Osteoblast (primary cell): ENCODE measurements at places on chromosomes 11 and 22. TPM values are rescaled to one million over a fixed set of nuclear protein-coding genes. Genes with fewer than 3 reads are reported as not detected.

Gene KRTAP5-7
- total RNA-seq = 0.36 and 0.59 TPM in 2 replicates

Gene CSRP3
- not detected in 2 replicates for total RNA-seq

Gene IGSF9B
- under 0.01 and 0.36 TPM in 2 replicates for total RNA-seq

Gene DRD4
- under 0.01 TPM in 1 of 2 replicates, not detected in the other for total RNA-seq

Gene CDC45
- 0.72 and 1.5 TPM in 2 replicates for total RNA-seq

Gene CADM1
- 71.6 and 86.5 TPM in 2 replicates for total RNA-seq

Gene POU2AF1
- total RNA-seq = not detected in 2 replicates

Gene F2
- total RNA-seq = not detected in 2 replicates

Gene ADORA2A
- total RNA-seq = 0.72 and 1.2 TPM in 2 replicates

Gene CABP7
- not detected in 2 replicates for total RNA-seq

Gene ARHGAP8
- 0.29 and 0.36 TPM in 2 replicates for total RNA-seq

Gene IL10RA
- total RNA-seq = 1.1 TPM in 1 of 2 replicates, not detected in the other

Gene TEAD1
- total RNA-seq = 166 and 176 TPM in 2 replicates

Gene TEX54
- not detected in 2 replicates for total RNA-seq

Gene BTG4
- total RNA-seq = 0.29 TPM in 1 of 2 replicates, not detected in the other

Gene NRXN2
- total RNA-seq = 62.5 and 90.1 TPM in 2 replicates
